ENCODE measurements at places on chromosomes 12 and 14. TPM values are rescaled to one million over a fixed set of nuclear protein-coding genes. Genes with fewer than 3 reads are reported as not detected.

The BICD1 gene
- total RNA-seq = 6.6 TPM

The NKX2-8 gene
- not detected for total RNA-seq

The IFI27 gene
- total RNA-seq = 140 TPM

The PIANP gene
- total RNA-seq = not detected

The TTC9 gene
- total RNA-seq = 2.2 TPM

The GLI1 gene
- total RNA-seq = 1.2 TPM

The DCN gene
- total RNA-seq = 994 TPM

The ANKRD52 gene
- 12.4 TPM for total RNA-seq

The KRT86 gene
- not detected for total RNA-seq

The KLRC3 gene
- not detected for total RNA-seq

The PAPLN gene
- 5.1 TPM for total RNA-seq

The SRRM4 gene
- 0.08 TPM for total RNA-seq

The PEX5 gene
- 25.0 TPM for total RNA-seq

The FGD6 gene
- total RNA-seq = 16.9 TPM

The SYCP3 gene
- not detected for total RNA-seq

- no peaks in the 10 kb centered on the region for H3K36me3 ChIP-seq
- H3K4me1 ChIP-seq = no peaks in the 10 kb centered on the region
- no peak overlapping the region for H3K27ac ChIP-seq
- H3K4me3 ChIP-seq = no peak overlapping the region
- no peak for DNase-seq
These were observed 13.5 kb upstream of the FLRT2 start for GRCh38 chr14:85516239-85517113.

DNA sequence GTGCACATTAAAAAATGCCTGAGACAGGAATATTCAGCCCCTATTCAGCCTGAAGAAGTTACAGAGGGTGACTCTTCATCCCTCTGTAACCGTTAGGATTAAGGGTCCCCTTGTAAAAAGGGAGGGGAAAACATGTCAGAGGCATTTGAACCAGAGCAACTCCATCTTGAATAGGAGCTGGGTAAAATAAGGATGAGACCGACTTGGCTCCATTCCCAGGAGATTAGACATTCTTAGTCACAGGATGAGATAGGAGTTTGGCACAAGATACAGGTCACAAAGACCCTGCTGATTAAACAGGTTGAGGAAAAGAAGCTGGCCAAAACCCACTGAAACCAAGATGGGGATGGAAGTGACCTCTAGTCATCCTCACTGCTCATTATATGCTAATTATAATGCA is 19.9 kb upstream of the MDM1 start:
- H3K4me3 ChIP-seq = no peak overlapping the region
- no peak overlapping the region for H3K27ac ChIP-seq
- peaks cover 7% of the 10 kb centered on the region for H3K4me1 ChIP-seq
- no peaks in the 10 kb centered on the region for H3K36me3 ChIP-seq
- no peaks in the 10 kb centered on the region for H3K27me3 ChIP-seq

- no peak overlapping the region for H3K4me3 ChIP-seq
- DNase-seq = no peak
- no peaks in the 10 kb centered on the region for H3K4me1 ChIP-seq
- H3K27ac ChIP-seq = no peak overlapping the region
- no peaks in the 10 kb centered on the region for H3K27me3 ChIP-seq
These were observed 19.4 kb upstream of the P2RX4 start for GRCh38 chr12:121190523-121191031.

- no peaks in the 10 kb centered on the region for H3K27me3 ChIP-seq
- no peak overlapping the region for H3K27ac ChIP-seq
- H3K4me3 ChIP-seq = no peak overlapping the region
- DNase-seq = no peak
These were observed 67.9 kb upstream of the ANO6 start for GRCh38 chr12:45148006-45148405.

GRCh38 chr12:124389138-124389724 is 94.3 kb downstream of the RFLNA start:
- H3K27me3 ChIP-seq = no peaks in the 10 kb centered on the region
- peak; percentile 96 for DNase-seq
- peaks cover 91% of the 10 kb centered on the region for H3K4me1 ChIP-seq

DNA sequence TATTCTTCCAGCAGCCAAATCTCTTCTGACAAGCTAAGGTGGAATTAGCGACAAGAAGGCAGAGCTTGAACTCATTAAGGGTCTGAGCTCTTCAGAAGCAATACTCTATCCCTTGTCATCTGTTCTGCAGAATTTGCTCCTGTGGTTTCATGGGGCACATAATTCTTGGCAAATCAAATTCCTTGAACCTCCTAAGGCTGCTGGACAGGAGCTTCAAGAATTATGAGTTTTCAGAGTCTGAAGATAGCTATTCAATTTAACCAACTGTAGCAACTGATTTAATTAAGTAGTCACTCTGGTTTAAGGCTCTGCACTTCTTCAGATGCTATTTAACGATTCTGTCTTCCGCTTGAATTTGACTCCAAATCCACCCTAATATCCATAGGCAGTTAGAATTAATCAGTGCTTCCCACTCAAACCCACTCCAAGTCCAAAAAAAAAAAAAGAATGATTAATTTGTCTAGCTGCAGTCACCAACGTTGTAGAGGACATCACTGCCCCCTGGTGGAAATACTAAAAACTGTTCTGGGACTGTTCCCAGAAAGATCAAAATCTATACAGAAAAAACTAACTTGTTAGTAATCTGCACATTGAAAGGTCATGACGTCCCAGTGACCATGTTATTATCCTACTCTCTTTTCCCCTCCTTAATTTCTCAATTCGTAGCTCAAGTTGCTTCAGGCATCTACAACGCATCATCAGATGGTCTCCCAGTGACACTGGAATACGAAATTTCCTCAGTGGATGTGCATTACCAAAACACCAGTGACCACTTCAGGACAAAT is 169.9 kb downstream of the KIF21A start:
- no peaks in the 10 kb centered on the region for H3K27me3 ChIP-seq
- H3K27ac ChIP-seq = no peak overlapping the region
- DNase-seq = no peak
- H3K4me1 ChIP-seq = no peaks in the 10 kb centered on the region
- H3K36me3 ChIP-seq = no peaks in the 10 kb centered on the region

GRCh38 chr14:28762303-28762954 is 4.2 kb upstream of the FOXG1 start:
- no peaks in the 10 kb centered on the region for H3K36me3 ChIP-seq
- peaks cover 24% of the 10 kb centered on the region for H3K4me1 ChIP-seq
- no peak overlapping the region for H3K4me3 ChIP-seq
- H3K27me3 ChIP-seq = peaks cover 56% of the 10 kb centered on the region
- DNase-seq = no peak

DNA sequence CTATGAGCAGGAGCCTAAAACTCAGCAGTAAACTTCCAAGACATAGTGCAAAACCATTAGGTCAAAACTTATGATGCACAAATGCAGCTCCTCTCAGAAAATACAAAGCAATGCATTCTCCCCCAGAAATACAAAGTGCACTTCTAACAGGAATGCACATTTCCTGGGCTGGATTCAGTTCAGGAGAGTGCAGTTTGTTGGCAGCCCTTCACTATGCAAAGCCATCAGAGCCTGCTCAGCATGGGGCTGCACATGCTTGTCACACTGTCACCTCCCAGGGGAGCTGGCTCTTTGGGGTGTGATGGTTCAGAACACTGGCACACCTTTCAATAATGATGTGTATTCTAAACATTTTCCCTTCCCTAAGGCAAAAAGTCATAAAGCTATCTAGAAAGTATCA is 110.4 kb downstream of the KCNK10 start:
- H3K4me1 ChIP-seq = no peaks in the 10 kb centered on the region
- no peak overlapping the region for H3K27ac ChIP-seq
- no peak for DNase-seq
- H3K4me3 ChIP-seq = no peak overlapping the region

GRCh38 chr14:52266782-52267181 is 716 bp upstream of the PTGDR start:
- no peak overlapping the region for H3K4me3 ChIP-seq
- DNase-seq = no peak
- H3K4me1 ChIP-seq = no peaks in the 10 kb centered on the region
- no peaks in the 10 kb centered on the region for H3K27me3 ChIP-seq

DNA sequence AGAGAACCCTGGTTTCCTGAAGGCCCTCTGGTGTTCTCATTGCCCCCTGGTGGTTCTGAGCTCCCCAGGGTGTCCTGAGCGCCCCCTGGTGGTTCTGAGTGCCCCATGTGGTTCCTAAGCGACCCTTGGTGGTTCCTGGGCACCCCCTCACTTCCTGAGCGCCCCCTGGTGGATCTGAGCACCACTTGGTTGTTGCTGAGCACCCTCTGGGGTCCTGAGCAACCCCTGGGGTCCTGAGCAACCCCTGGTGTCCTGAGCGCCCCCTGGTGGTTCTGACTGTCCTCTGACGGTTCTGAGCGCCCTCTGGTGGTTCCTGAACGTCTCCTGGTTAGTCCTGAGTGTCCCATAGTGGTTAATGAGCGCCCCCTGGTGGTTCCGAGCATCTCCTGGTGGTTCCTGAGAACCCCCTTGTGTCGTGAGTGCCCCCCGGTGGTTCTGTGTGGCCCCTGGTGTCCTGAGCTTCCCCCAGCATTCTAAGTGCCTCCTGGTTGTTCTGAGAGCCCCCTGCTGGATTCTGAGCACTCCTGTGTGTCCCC is 568.3 kb downstream of the TMEM121 start:
- H3K4me3 ChIP-seq = no peak overlapping the region
- H3K4me1 ChIP-seq = no peaks in the 10 kb centered on the region
- no peaks in the 10 kb centered on the region for H3K36me3 ChIP-seq
- no peaks in the 10 kb centered on the region for H3K27me3 ChIP-seq
- H3K27ac ChIP-seq = no peak overlapping the region
- no peak for DNase-seq

- no peak overlapping the region for H3K4me3 ChIP-seq
- H3K4me1 ChIP-seq = no peaks in the 10 kb centered on the region
- no peak for DNase-seq
- no peaks in the 10 kb centered on the region for H3K36me3 ChIP-seq
- no peaks in the 10 kb centered on the region for H3K27me3 ChIP-seq
These were observed 78.6 kb upstream of the IFNG-AS1 start for GRCh38 chr12:67910360-67911274.

- no peaks in the 10 kb centered on the region for H3K27me3 ChIP-seq
- H3K27ac ChIP-seq = no peak overlapping the region
- H3K4me1 ChIP-seq = no peaks in the 10 kb centered on the region
These were observed 23.4 kb upstream of the IPO8 start for GRCh38 chr12:30719060-30719459.

- H3K36me3 ChIP-seq = no peaks in the 10 kb centered on the region
- no peaks in the 10 kb centered on the region for H3K4me1 ChIP-seq
- no peak overlapping the region for H3K27ac ChIP-seq
- DNase-seq = no peak
These were observed 1.9 kb downstream of the LMO3 start for GRCh38 chr12:16603916-16604575.

- H3K4me1 ChIP-seq = no peaks in the 10 kb centered on the region
- H3K4me3 ChIP-seq = no peak overlapping the region
- no peak overlapping the region for H3K27ac ChIP-seq
- H3K36me3 ChIP-seq = no peaks in the 10 kb centered on the region
- H3K27me3 ChIP-seq = no peaks in the 10 kb centered on the region
These were observed 132.9 kb downstream of the DICER1 start for GRCh38 chr14:95024380-95024779.

GRCh38 chr14:41868396-41868795 is 261.7 kb downstream of the LRFN5 start:
- H3K4me3 ChIP-seq = no peak overlapping the region
- no peaks in the 10 kb centered on the region for H3K27me3 ChIP-seq
- no peak for DNase-seq
- no peaks in the 10 kb centered on the region for H3K4me1 ChIP-seq
- H3K27ac ChIP-seq = no peak overlapping the region

GRCh38 chr12:43836475-43836989 is 651 bp downstream of the TMEM117 start:
- H3K27me3 ChIP-seq = no peaks in the 10 kb centered on the region
- H3K36me3 ChIP-seq = no peaks in the 10 kb centered on the region
- H3K4me1 ChIP-seq = peaks cover 12% of the 10 kb centered on the region

GRCh38 chr12:43758247-43758727 is 303 bp downstream of the PUS7L start:
- no peaks in the 10 kb centered on the region for H3K36me3 ChIP-seq
- peak overlapping the region; percentile 82 for H3K4me3 ChIP-seq
- DNase-seq = no peak
- H3K27ac ChIP-seq = peak overlapping the region; percentile 72
- H3K4me1 ChIP-seq = peaks cover 21% of the 10 kb centered on the region

- H3K27me3 ChIP-seq = no peaks in the 10 kb centered on the region
- H3K4me1 ChIP-seq = no peaks in the 10 kb centered on the region
- DNase-seq = no peak
- H3K36me3 ChIP-seq = no peaks in the 10 kb centered on the region
- no peak overlapping the region for H3K27ac ChIP-seq
These were observed 24.0 kb upstream of the CLEC4E start for GRCh38 chr12:8564656-8565055.

- no peaks in the 10 kb centered on the region for H3K27me3 ChIP-seq
- H3K27ac ChIP-seq = no peak overlapping the region
- H3K36me3 ChIP-seq = no peaks in the 10 kb centered on the region
- no peak overlapping the region for H3K4me3 ChIP-seq
- H3K4me1 ChIP-seq = no peaks in the 10 kb centered on the region
- no peak for DNase-seq
These were observed 4.1 kb downstream of the BDKRB2 start for GRCh38 chr14:96208739-96209138.
